Fibroblast of skin of left biceps (primary cell): ENCODE measurements at places on chromosomes 3 and 15.

GRCh38 chr15:34437687-34438086 lies at the start of gene GOLGA8A:
GOLGA8A (minus strand) TSS chr15:34437808; CDS start chr15:34389691, 48,117 bp downstream.
- peak; percentile 50 for DNase-seq

GRCh38 chr3:149224736-149225594 lies 3.3 kb upstream of the CP start:
- DNase-seq = peak; percentile 20

- DNase-seq = peak; percentile 28
Observed at GRCh38 chr15:85504749-85505676, 124.6 kb downstream of the AKAP13 start.

GRCh38 chr15:89554247-89554646 lies 21.0 kb upstream of the TICRR start:
- DNase-seq = no peak

GRCh38 chr15:57797568-57798267 lies 91.2 kb downstream of the POLR2M start:
- no peak for DNase-seq

GRCh38 chr3:44880284-44880683 lies 5.9 kb downstream of the TGM4 start:
- no peak for DNase-seq

GRCh38 chr3:99626417-99626788 lies 12.0 kb upstream of the COL8A1 start:
- no peak for DNase-seq

- DNase-seq = no peak
Observed at GRCh38 chr3:44184319-44184953, 57.2 kb upstream of the TOPAZ1 start.

DNA sequence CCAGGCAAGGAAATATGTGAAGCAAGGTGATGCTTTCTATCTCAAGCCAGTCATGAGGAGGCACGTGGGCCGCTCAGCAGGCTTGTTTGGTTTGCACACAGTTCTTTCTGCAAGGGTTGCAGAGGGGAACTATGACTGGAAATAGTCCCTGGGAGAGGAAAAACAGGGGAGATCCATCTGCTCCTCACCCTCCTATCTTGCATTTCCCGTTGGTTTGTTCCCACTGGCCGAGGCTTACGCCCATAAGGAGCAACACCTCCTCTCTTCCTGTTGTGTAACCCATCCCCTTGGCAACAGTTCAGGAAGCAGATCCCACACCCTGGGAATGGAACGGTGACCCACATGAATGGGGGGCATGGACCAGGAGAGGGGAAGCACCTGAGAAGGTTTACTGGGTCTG lies 72.1 kb upstream of the MAGI1 start:
- no peak for DNase-seq

DNA sequence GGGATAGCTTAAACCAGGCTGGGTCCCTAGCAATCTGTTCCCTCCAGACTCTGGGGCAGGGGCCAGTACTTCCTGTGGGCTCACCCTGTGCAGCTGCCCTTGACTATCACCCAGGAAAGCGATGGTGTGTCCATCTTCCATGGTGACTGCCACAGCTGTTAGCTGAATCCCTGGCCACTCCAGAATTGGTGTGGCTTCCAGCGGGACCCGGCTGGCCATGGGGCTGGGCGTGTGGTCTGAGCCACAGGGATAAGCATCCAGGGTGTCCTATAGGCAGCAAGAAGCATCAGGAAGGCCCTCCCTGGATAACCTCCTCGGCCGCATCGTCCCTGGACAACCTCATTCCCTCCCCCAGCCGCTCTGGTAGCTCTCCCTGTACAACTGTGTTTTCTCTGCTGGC lies 7.2 kb downstream of the PLXNB1 start:
- no peak for DNase-seq

GRCh38 chr15:82832601-82833361 lies 23.4 kb downstream of the WHAMM start:
- peak; percentile 67 for DNase-seq

DNA sequence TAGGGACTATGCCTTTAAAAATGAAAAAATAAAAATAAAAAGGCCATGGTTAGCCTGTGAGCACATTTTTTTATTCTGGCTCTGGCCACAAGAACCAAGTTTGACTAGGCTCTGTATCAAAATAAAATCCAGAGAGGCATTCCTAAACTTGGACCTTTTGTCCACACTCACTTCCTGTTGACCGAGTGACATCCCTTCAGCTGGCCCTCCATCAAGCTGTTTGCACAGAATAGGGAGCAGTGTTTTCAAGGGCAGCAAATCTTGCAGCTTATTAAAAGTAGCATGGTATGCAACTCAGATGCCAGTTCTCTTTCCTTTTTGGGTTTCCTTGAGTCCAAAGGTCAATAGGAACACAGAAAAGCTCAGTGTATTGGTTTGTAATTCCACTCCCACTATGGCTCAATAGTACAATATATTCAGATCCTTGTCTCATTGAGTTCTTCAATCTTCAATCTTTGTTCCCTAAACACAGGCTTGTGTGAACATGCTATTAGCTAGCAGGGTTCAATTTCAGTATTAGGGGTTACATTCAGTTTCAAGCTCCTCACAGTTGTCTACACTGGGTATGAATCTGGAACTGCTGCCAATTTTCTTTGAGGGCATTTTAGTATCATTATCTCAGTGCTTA lies 244.5 kb downstream of the RBMS3 start:
- no peak for DNase-seq

- no peak for DNase-seq
Observed at GRCh38 chr15:91114301-91114700, 14.2 kb downstream of the SV2B start.

DNA sequence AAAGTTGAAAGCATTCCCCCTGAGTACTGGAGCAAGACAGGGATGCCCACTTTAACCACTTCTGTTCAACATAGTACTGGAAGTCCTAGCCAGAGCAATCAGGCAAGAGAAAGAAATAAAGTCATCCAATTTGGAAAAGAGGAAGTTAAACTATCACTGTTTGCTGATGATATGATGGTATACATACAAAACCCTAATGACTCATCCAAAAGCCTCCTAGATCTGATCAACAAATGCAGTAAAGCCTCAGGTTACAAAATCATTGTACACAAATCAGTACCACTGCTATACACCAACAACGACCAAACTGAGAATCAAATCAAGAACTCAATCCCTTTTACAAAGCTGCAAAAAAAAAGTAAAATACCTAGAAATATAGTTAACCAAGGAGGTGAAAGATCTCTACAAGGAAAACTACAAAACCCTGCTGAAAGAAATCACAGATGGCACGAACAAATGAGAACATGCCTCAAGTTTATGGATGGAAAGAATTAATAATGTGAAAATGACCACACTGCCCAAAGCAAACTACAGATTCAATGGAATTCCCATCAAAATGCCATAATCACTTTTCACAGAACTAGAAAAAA lies 40.3 kb downstream of the RPL39L start:
- DNase-seq = no peak

- DNase-seq = no peak
Observed at GRCh38 chr3:74263031-74263430, 351.4 kb downstream of the CNTN3 start.

DNA sequence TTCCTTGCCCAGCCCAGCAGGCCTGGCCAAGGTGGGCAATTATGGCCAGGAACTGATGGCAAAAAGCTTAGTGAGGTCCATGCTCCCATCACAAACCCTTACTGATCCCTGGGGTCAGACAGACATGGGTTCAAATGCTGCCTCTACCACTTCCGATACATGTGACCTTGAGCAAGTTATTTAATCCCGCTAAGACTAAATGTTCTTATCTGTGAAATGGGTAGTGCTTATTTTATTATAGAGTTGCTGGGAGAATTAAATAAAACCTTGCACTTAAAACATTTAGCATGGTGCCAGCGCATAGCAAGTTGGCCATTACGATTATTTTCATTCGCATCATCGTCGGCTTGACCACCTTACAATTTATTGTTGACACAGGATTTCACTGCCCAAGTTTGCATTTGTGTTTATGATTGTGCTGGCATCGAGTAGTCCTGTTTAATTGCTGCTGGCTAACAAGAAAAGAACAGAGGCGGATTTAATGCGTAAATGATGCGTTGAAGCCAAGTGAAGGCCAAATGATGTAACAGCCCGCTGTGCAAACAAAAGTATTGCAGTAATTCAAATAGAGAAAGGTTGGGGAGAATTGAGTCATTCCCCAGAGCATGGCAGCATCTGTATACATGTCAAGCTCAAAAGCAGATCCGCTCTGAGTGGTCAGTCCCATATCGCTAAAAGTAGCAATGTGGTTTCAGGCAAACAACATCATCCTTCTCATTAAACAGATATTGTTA lies 7.3 kb upstream of the FURIN start:
- DNase-seq = no peak
